ENCODE measurements at places on chromosomes 16 and 17.

GRCh38 chr16:20409398-20410120, at the start of gene ACSM5:
Gene ACSM5, plus strand, starts transcription at chr16:20409534. Its CDS starts 1,951 bp downstream, at chr16:20411485.
- peak; percentile 78 for DNase-seq

- DNase-seq: peak; percentile 92
Observed at GRCh38 chr16:30996985-30997724, 12.1 kb downstream of the HSD3B7 start.

- no peak for DNase-seq
Observed at GRCh38 chr17:29857823-29858222, 72.2 kb downstream of the SSH2 start.

DNA sequence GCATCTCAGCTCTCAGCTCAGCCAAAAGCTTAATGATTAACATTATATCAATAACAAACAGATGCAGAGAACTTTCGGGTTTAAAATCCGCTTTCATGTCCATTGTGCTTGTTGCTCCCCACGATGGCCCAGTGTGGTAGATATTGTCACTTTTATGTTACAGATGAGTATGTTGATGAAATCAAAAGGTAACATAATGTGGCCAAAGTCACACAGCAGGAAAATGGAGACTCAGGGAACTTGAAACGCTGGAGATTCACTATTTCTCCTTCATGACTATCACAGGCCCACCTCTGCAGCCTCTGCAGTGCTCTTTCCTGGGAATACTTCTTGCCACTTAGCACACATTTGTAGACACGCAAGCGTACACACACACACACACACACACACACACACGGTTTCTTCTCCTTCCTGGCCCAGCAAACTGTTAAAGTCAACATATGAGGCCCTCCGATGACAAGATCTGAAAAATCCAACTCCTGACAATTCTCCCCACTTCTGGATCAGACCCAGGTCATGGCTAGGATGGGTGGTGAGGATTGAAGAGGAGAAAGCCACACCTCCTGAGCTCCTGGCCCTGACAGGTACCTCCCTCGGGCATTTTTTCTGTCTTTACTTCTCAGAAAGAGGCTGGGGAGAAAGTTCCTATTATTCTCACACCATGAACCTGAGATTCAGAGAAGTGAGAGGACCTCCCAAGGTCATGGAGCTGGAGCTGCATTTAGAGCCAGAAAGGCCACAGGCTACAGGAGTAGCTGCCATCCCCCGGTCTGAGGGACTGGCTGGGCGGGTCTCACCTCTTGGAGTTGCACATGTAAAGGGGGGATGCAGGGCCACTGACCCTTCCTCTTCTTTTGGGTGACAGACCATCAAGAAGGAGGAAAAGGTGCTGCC, 9.7 kb downstream of the DRC7 start:
- peak; percentile 49 for DNase-seq

- DNase-seq: no peak
Observed at GRCh38 chr16:23141959-23142740, 7.1 kb downstream of the USP31 start.

GRCh38 chr17:72215928-72216327, 95.1 kb downstream of the SOX9 start:
- no peak for DNase-seq

- no peak for DNase-seq
Observed at GRCh38 chr17:5446786-5447185, 7.8 kb upstream of the C1QBP start.

- DNase-seq: no peak
Observed at GRCh38 chr16:50523710-50524109, 24.5 kb upstream of the NKD1 start.

DNA sequence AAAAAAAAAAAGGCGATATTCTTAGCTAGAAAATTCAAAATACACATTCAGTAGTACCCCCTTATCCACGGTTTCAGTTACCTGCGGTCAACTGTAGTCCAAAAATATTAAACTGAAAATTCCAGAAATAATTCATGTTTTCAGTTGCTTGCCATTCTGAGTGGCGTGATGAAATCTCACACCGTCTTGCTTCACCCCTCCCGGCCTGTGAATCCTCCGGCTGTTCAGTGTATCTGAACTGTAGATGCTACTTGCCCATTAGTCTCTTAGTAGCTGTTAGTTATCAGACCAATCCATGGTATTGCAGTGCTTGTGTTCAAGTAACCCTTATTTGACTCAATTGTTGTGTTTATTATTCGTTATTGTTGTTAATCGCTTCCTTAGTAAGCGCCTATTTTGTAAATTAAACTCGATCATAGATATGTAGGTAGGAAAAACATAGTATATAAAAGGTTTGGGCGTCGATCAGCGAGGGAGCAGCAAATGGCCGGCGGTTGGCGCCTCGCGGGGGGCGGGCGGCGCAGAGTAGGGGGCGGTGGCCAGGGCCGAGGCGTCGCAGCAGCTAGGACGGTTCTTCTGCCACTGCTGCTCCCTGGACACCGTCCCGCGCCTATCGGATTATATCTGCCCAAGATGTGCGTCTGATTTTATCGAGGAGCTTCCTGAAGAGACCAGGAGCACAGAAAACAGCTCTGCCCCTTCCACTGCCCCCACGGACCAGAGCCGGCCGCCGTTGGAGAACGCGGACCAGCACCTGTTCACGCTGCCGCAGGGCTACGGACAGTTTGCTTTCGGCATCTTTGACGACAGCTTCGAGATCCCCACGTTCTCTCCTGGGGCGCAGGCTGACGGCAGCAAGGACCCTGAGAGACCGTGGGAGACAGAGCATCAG, 39.8 kb upstream of the AKAP1 start:
- DNase-seq: peak; percentile 63

DNA sequence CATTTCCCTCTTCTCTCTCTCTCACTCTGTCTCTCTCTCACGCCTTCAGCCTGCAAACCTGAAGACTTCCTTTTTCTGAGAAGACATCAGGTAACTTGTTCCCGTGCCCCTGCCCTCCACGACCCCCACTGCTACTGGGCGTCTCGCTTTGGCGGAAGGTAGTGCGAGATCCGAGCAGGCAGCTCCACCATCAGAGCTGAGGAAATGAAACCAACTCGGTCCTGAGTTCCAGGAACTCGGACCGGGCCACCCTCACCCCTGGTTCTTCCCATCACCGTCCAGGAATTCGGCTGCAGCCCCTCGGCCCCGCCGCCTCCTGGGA, 585 bp downstream of the MLKL start:
- no peak for DNase-seq

DNA sequence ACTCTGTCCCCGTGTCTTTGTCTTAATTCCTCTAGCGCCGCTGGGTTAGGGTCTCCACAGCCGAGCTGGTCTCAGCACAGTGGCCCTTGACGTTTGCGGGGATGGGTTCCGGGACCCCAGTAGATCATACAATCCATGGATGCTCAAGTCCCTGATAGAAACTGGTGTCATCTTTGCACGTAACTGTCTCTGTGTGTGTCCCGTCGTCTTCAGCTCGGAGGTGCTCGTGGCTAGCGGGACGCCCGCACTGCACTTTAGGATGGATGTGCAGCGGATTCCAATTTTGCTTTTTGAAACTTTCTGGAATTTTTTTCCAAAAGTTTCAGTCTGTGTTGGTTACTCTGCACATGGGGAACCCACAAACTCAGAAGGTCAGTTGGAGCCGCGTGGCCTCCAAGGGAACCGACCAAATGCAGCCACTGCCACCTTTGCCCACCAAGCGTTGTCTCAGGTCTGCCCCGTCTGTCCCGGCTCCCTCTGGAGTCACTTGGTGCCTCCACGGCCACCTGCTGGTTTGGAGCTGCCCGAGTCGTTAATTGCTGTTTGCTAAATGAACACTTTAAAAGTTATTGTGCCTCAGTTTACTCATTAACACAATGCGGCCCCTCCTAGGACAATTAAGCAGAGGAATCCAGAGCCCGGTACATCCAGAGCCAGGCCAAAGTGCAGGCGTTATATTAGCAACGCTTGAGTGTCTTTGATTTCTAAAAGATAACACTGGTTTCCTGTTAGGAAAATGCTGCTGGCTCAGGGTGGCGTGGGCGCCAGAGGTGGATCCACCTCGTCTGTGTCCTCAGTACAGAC, 5.3 kb upstream of the DPEP1 start:
- no peak for DNase-seq

GRCh38 chr17:49482144-49482817, 12.8 kb upstream of the NGFR start:
- no peak for DNase-seq

GRCh38 chr17:68431661-68432071, 25.6 kb downstream of the WIPI1 start:
- peak; percentile 44 for DNase-seq

GRCh38 chr16:66728117-66728787, 23.2 kb downstream of the DYNC1LI2 start:
- DNase-seq: no peak

DNA sequence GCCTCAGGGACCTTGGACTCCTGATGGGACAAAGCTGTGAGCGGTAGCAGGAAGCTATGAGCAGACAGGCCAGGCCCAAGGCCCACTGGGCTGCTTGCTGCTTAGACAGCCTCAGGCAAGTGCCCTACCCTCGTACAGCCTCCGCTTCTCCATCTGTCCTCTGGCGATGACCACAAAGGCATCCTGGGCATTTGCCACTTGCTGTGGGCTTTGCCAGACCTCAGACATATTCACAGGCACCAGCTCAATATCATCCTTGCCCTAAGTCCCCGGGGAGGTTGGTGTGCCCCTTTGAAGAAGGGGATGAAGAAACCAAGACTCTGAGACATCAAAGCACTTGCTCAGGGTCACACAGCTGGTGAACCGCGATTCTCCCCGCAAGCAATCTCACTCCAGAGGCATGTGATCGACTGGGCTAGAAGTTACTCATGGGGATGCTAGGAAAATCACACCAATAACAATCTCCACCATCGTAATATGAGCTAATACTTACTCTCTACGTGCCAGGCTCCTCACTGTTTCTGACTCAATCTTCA, 21.7 kb downstream of the PPL start:
- DNase-seq: no peak

DNA sequence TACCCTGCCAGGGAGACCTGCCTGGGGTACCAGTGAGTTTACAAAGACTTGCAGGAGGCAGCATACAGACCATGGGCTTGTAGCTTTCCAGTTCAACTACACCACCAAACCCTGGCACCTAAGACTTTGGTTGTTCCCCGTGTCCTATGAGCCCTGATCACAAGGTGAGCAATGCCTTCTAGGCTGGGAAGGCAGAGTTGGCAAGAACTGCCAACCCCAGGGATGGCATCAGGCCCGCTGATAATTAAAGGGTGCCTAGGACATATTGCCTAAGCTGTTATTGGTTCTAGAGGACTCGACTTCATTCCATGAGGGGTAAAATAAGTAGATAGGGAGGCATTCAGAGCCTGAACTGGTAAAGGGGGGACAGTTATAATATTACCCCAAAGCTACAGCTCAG, 41.3 kb downstream of the CDH13 start:
- no peak for DNase-seq

DNA sequence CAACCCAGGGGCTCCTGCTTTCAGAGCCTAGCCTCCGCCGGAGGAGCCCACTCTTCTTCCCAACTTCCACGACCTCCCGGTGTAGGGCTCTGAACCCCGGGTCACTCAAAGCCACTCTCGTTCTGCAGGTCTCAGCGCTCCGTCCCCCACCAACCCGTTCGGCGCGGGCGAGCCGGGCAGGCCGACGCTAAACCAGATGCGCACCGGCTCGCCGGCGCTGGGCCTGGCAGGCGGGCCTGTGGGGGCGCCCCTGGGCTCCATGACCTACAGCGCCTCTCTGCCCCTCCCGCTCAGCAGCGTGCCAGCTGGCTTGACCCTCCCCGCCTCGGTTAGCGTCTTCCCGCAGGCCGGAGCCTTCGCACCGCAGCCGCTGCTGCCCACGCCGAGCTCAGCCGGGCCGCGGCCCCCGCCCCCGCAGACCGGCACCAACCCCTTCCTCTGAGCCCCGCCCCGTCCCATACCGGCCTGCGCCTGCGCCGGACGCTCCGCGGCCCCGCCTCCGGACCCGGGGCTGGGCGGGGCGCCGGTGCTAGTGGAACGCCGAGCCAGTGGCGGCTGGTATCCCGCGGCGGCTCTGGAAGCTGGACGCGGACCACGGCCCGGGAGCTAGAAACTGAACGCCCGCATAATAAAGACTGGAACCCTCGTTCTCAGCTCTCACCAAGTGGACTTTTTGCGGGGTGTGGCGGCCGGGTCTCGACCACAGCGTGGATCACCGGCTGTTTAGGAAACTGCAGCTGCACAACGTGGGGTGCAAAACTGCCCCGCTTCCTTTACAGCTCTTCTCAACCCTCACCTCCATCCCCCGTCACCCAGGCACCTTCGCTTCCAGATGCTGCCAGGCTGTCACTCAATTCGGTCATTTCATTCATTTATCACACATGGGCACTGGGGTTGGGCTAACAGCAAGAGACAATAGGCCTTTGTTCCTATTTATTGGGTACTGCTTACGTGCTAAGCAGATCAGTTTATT, 5.0 kb upstream of the SPATA20 start:
- DNase-seq: peak; percentile 90

- no peak for DNase-seq
Observed at GRCh38 chr16:85557971-85558657, 55.0 kb upstream of the GSE1 start.

DNA sequence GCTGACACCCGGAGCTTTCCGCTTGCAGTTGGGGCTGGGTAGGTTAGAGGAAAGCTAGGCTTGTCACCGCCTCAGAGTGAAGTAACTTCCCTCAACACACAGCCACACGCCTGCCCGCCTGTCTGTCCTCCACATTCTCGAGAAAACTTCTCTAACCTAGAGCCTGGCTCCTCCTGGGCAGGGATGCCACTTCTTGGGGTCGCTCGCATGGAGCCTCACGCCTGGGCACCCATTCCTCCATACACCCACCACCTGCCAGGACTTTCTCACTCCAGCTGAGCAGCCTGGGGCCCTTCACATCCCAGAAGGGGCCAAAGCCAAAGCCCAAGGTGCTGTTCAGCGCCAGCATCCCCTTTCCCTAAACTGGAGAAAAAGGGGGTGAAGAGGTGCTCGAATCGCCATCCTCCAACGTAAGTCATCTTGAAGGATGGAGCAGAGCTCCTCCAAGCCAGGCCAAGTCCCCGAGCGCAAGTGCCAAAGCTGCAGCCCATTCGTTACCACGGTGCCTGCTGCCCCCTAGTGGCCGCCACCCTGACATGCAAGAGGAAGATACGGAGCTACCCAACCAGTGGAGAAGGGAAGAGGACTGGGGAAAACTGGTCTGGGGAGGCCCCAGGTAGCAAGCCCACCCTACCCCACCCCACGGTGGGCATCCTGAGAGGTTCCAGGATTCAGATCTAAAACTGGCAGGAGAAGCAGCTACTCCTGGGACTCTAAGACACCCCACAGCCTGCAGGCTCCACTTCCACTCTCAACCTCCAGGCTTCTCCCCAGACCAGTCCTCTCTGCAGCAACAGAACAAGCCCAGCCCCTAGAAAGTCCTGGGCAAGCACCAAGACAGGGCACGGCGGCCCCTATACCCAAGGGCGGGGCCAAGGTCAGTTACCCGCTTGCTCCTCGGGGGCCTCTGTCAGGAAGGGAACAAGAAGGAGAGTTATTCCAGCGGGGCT, 63.1 kb downstream of the MYO18A start:
- DNase-seq: peak; percentile 90
